ENCODE measurements at places on chromosomes 1 and 21.

- DNase-seq: no peak
These were observed 56.6 kb downstream of the EDEM3 start for GRCh38 chr1:184698016-184698415.

DNA sequence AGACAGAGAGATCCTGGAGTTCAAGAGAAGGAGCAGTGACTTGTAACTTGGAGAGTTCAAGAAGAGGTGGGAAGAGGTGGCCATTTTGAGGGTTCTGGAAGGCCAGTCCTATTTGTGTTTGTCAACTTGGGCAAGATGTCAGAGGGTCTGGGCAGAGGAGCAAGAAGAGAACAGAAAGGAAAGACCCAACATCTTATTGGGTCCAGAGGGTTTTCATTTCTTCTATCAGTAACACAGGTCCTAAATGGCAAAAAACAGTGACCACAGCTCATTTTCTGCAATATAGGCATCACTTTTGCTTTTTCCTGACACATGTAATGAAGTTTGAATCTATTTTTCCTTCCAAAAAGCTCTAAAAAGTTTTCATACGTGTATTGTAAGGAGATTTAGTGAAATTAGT, 38.3 kb upstream of the MAP10 start:
- no peak for DNase-seq

GRCh38 chr21:14535702-14536101, 10.4 kb downstream of the SAMSN1 start:
- DNase-seq: no peak

DNA sequence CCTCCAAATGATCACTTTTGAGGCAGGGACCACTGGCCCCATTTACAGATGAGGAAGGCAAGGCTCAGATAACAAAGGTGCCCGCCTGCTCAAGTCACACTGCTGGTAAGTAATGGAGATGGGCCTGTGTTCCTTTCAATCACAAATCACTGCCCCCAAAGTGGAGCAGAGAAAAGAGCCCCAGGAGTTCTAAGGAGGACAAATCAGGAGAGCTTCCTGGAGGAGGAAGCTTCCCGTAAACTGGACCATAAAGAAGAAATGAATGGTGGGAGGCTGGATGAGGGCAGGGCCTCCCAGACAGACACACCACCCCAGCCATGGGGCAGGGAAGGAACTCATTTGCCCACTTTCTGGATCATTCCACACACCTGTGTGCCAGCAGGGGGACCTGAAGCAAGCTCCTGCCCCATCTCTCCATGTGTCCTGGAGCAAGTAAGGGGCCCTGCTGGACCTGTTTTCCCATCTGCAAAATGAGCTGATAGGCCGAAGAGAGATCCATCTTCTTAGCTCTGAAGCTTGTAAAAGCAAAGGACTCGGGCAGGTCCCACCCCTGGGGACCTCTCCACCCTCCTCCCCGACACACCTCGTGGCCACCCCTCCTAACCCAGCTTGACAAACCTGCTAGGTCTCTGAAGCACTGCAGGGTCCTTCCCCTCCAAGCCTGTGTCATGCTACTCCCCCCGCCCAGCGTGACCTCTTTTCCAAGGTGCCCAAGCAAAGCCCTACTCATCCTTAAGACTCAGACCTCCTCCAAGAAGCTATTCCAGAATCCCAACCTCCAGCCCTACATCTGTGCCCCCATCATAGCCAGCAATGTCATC, 5.5 kb downstream of the LAPTM5 start:
- no peak for DNase-seq

- DNase-seq: no peak
These were observed 309.1 kb downstream of the MATN1 start for GRCh38 chr1:30414086-30414850.

GRCh38 chr1:170592591-170593111, 60.7 kb downstream of the GORAB start:
- peak; percentile 70 for DNase-seq

GRCh38 chr1:199396456-199396855, 631.1 kb upstream of the NR5A2 start:
- no peak for DNase-seq

GRCh38 chr1:220928320-220928719, 49.1 kb downstream of the HLX start:
- no peak for DNase-seq

GRCh38 chr1:221886743-221887414, 145.0 kb upstream of the DUSP10 start:
- DNase-seq: no peak

- no peak for DNase-seq
These were observed 80.0 kb downstream of the USP25 start for GRCh38 chr21:15809818-15810217.

DNA sequence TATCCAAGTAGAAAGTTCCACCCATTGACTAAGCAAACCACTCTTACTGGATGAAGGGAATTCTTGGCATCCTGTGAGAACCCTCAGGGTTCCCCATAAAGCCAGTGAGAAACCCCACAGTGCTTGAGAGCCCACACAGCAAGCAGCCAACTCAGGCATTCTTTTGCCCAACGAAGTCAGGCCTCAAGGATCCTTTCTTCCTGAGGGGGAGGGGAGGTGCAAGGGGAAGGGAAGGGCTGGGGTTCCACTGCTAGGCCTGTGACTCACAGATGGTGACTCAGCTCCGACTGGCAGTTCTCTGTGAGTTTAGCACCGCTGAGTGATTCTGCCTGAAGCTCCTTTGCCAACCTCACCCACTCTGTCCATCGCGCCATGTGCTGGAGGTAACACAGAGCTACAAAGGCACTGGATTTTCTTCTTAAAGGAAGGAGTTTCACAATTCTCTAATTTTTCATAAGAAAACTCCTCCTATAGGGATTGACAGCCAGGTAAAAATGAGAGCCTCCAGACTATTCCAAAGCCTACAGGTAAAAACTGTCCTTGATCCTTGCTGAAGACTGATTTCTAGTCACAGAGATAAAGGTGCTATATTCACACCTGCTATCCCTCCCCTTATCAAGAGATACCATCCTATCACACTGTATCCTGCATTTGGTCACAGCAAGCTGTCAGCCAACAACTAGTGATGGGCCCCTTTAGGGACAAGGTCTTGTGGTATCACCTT, 4.8 kb downstream of the ENO1 start:
- peak; percentile 32 for DNase-seq

GRCh38 chr1:211775170-211775569, 55.4 kb downstream of the LPGAT1 start:
- DNase-seq: no peak

DNA sequence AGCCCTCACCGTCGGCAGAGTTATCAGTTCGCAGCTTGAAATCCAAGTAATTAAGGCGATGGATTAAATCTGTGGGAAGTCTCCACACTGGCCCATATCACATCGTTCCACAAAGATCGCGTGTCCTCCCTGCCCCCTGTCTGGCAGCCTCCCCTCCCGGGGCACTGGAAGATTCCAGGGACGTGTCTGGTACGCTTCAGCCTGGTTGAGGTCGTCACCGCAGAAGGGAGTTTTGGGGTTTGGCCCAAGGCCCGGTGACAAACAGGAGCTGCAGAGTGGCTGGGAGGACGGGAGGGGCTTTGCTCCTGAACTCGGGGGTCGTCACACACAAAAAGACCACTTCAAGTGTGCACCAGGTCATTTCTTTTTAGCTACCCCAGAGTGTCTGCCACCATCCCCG, 51.1 kb downstream of the PRDM16 start:
- no peak for DNase-seq

DNA sequence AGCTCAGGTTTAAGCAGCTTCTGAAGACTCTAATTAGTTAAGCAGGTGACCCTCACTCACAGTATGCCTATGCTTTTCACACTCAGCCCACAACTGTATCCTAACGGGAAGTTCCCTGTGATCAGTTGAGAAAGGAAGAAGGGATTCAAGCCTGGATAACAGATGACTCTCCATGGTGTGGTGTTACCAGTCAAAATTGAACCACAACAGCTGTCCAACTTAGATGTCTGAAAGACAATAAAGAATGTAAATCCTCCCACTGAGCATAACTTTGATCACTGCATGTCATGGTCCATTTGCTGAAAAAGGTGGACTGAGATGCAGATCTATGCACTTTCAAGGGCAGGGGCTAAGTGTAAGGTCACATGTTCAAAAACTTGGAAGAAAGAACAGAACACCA, 32.3 kb upstream of the DIPK1A start:
- DNase-seq: no peak

DNA sequence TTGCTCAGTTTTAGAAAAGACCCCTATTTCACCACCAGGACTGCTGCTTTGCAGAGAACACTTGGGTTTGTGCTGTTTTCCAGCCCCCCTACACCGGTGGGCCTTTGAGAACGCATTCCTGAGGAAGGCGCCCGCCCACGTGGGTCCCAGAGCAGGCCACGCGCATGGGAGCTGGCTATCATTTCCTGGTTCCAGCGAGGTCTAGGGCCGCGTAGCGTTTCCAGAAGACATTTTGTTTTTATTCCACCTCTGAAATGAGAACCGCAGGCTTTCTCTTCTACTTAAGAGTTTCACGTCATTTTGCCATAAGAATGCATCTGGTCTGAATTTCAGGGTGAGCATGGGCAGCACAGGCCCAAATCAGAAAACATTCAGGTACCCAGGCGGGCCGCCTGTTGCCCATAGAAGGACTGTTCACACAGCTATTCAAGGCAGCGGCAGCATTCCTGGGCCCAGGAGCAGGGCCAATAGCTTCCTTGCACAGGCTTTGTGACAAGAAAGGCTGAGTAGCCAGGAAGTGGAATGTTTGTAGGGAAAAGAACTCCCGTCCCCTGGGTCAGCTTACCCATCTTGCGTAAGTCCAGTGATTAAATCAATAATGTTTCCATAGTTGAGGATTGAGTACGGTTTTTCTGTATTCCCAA, 1.4 kb upstream of the KLHL21 start:
- DNase-seq: no peak

GRCh38 chr1:198443365-198444233, 96.9 kb downstream of the ATP6V1G3 start:
- no peak for DNase-seq

DNA sequence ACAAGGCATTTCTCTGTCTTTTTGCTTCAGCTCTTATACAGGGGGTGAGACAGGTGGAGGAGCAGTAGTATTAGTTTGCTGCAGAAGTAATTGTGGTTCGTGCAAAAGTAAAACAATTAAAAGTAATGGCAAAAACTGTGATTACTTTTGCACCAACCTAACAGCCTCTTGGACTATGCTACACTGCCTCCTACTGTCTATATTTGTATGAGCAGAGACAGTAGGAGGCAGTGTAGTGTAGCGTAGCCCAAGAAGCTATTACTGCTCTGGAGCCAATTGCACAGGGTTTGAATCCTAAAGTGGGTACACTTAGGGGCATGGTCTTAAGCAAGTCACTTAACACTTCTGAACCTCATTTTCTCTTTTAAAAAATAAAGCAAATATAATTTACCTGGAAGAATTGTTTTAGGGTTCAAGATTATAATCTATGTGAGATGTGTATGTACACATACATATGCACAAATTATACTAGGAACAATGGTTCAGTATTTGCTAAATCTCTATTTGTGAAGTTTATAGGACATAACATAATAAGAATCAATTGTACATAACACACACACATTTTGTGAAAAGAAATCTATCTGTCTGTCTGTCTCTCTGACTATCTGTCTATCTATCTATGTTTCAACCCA, 103.8 kb downstream of the BRINP3 start:
- no peak for DNase-seq

DNA sequence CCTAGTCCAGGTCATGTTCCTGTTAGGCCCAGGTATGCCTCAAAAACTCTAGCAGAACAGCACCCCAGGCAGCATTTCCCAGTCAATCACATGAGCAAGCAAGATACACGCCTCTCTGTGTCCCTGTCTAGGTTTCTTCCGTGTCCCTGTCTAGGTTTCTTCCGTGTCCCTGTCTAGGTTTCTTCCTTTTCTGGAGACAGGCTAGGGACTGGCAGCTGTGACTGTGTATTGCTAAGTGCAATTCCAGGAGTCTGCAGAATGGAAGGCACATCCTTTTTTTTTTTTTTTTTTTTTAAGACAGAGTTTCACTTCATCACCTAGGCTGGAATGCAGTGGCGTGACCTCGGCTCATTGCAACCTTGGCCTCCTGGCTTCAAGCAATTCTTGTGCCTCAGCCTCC, 77.6 kb downstream of the SETD4 start:
- DNase-seq: no peak

DNA sequence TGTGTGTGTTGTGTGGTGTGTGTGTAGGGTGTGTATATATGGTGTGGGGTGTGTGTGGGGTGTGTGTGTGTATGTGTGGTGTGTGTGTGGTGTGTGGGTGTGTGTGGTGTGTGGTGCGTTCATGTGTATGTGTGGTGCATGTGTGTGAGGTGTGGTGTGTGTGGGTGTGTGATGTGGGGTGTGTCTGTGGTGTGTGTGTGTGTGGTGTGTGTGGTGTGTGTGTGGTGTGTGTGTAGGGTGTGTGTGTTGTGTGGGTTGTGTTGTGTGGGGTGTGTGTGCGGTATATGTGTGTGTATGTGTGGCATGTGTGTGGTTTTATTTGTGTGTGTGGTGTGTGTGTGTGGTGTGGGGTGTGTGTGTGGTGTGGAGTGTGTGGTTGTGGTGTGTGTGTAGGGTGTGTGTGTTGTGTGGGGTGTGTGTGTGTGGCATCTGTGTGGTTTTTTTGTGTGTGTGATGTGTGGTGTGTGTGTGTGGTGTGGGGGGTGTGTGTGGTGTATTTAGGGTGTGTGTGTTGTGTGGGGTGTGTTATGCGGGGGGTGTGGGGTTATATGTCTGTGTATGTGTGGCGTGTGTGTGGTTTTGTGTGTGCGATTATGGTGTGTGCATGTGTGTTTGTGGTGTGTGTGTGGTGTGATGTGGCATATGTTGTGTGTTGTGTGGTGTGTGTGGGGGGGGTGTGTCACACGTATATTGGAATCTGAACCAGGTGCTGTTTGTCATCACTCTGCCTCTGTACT, 17.1 kb upstream of the ZBTB21 start:
- no peak for DNase-seq

DNA sequence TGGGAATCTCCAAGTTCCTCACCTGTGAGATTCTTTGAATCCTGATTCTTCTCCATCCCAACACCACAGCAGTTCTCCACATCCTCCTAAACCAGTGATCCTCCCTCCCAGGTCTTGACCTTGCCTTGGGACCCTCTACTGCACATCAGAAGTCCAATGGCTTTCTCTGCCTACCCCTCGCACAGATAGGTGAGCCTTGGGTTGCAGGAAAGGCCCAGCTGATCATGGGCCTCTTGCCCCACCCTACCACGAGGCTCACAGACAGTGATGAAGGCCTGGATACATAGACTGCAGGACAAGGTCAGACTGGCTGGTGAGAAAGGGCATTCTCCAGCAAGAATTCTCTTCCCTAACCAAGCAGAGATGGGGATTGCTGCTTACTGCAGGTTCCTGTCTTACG, 825 bp downstream of the FABP3 start:
- DNase-seq: no peak

DNA sequence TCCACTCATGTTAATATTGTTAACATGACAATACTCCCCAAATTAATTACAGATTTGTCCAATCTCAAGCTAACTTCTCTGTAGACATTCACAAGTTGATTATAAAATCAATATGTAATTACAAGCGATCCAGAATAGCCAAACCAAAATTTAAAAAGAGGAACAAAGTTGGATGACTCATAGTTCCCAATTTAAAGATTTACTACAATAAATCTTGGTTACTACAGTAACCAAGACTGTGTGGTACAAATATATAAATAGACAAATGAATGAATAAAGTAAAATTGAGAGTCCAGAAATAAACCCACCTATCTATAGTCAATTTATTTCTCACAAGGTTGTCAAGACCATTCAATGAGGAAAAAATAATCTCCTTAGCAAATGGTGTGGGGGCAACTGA, 7.1 kb upstream of the KRTAP10-4 start:
- DNase-seq: no peak

- peak; percentile 33 for DNase-seq
These were observed 34.0 kb downstream of the FH start for GRCh38 chr1:241485554-241485992.

GRCh38 chr1:33903210-33903589, 39.3 kb downstream of the HMGB4 start:
- no peak for DNase-seq

All from NCI-H446 (cell line).